ENCODE measurements at places on chromosomes 7 and 10.

DNA sequence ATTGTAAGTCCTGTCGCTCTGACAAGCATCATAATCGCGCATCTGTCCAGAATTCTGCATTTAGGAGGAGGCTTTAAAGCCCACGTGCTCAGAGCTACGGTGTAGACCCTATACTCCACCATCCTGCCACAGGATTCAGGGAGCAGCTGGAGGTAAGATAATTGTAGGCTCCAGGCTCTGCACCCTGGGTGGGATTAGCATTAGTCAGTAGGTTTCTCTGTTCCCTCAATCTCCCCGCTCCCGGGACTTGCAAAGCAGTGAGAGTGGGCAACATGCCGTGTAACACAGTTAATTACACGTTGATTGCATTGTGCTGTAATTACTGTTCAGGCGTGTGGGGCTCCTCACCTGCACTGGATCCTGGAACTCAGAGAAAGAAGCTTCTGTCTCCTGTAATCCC lies 89.3 kb upstream of the CUX1 start:
- DNase-seq, result no peak

- DNase-seq, result no peak
Observed at GRCh38 chr10:88783724-88784123, 18.8 kb upstream of the LIPM start.

GRCh38 chr10:4725917-4726606 lies 99.9 kb upstream of the AKR1E2 start:
- DNase-seq, result no peak

DNA sequence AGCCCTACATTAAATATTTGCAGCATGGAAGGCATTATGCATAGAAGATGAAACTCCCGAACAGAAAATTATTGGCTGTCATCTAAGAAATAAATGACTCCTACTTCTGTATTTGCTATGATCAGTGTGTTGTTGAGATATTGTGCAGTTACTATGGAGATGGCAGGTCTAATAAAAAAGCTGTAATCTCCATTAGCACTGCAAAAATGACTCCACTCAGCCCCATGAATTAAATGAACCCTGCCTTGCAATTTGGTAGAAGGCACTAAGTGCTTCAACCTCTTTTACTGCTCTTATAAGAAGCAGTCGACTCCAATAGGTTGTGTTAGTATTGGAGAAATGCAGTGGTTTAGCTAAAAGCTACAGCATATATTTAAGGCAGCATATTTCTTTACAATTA lies 290.0 kb upstream of the PHYHIPL start:
- no peak for DNase-seq

DNA sequence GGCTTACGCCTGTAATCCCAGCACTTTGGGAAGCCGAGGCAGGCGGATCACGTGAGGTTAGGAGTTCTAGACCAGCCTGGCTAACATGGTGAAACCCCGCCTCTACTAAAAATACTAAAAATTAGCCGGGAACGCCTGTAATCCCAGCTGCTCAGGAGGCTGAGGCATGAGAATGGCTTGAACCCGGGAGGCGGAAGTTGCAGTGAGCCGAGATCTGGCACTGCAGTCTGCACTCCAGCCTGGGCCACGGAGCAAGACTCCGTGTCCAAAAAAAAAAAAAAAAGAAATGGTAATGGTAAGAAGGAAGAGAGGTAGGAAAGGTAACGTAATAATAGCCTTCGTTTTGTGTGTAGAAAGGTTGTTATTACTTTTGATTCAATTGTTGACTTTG lies 1.2 kb downstream of the HSPA14 start:
- no peak for DNase-seq

DNA sequence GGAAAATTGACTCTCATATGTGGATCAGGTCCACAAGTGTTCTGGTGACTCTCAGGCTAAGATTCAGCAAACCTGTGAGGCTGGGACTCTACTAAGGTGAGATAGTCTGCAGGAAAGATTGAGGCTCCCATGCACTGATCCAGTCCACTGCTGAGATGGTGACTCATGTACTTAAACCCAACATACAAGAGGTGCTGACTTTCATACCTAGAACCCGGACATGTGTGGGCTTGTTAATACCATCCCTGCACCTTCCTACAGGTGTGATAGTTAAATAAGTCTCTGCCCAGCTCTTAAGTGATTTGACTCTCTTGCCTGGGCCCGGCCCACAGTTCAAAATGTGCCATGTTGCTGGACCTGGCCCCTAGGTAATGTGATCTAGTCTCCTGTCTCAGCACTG lies 27.1 kb upstream of the ZNF107 start:
- no peak for DNase-seq

DNA sequence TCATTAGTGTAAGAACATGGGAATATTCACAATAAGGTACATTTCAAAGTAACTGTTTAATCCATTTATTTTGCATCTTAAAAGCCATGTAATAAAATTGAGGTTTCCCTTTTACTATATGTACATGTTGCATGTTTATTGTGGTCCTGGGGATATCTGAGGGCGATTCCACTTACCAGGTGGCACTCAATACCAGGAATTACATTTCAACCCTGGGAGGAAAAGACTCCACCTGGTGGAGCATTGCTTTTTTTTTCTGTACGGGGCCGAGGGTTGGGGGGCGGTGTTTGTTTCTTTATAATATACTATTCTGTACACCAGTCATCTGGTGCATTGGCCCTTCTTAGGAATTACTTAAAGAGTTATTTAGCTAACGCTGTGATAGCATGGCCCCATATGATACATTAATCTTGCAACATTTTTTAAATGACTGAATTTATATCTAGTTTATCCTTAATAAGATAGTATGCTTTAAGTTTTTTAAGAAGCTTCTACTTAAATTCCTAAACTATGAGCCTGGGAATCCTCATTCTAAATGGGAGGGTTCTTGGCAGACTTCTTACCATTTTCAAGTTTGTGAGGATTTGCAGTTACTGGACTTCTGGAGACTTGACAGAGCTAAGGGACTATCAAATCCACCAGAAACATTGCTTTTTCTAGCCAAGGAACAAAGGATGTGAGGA lies 7.2 kb upstream of the HGF start:
- no peak for DNase-seq

DNA sequence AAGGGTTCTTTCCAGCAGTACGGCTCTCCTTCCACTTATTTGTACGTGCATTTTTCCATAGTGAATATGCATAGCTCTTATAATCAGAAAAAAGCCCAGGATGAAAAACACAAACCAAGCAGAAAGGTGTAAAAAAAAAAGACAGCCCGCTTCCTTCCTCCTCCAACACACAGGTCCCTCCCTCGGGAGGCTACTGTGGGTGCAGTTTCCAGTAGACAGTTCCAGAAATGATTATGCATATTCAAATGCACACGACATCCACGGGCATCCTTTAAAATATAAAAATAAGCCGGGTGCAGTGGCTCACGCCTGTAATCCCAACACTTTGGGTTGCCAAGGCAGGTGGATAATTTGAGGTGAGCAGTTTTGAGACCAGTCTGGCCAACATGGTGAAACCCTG lies 59.9 kb downstream of the TNRC18 start:
- DNase-seq, result no peak

DNA sequence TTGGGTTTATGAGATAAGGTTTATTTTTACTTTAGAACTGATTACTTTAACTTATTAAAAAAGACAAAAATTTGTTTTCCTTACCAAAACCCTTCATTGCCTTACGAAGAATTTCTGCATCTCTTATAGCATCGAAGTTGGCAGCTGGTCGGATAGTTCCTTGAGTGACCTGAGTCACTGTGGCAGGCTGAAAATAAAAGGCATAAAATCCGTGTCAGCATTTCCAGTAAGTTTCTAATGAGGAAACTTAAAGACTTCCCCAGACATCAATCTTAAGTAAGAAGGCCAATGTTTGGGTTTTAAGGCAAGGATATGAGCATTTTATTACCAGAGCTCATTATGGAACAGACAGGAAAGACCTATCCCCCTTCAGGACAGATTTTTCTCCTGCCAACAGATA lies 25.6 kb downstream of the ANXA7 start:
- no peak for DNase-seq

DNA sequence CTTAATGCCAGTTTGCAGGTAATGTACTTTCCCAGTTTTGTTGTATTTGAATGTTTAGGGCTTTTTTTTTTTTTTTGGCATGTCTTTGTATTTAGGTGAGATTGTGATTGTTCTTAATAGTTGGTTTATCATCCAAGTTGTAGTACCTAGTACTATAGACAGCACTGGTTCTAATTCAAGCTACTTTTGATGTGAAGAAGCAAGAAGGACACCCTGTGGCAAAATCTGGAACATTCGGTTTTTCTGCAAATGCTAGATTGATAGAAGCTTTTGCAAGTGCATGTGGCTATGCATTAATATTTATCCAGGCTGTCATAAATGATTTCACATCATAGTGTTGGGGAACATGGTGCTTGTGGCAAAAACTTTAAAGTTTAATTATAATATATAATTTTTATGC lies 248.9 kb downstream of the FOXP2 start:
- no peak for DNase-seq

DNA sequence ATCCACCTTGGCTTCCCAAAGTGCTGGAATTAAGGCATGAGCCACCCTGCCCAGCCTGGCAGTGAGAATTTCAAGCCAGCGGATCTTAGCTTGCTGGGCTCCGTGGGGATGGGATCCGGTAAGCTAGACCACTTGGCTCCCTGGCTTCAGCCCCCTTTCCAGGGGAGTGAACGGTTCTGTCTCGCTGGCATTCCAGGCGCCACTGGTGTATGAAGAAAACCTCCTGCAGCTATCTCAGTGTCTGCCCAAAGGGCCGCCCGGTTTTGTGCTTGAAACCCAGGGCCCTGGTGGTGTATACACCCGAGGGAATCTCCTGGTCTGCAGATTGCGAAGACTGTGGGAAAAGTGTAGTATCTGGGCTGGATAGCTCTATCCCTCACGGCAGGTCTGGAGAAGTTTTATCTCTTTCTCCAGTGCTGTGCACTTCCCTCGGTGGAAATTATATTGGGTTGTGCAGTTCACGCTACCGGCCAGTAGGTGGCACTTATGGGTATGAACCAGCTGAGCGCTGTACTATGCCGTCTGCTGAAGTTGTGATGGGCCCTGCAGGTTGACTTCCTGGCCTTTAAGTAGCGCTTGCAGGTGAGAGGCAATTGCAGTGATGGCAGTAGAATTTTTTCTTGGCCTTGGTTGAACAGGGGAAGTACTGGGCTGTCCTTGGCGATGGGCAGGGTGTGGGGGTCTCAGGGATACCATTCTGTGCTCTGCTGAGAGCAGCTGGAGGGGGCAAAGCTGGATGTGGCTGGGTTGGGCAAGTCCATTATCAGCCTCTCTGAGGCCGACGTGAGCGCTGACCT lies 138.0 kb upstream of the MTPN start:
- peak; percentile 37 for DNase-seq

DNA sequence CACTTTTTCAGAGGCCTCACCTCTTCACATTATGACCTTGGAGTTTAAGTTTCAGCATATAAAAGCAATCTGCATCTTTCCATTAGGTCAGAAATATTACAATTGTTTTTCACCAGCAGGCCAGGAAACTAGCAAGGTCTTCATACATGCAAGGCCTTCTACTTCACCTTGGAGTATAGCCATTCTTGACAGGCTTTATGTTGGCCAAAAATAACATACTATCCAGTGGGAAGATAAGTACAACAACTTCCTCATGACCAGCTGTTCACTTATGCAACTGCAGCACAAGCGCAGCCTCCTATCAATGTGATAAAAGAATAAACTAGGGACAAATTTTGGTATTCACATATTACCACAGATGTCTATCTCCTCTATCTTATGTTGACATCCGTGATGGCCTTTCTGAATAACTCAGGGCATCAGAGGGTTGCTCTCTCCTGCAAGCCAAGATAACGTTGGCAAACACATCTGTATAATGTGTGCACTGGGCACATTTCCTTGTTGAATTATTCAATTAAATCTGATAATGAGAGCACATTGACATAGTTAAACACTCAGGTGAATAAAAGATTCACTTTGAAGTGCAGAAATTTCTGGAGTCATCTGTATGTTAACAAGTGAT lies 239.8 kb downstream of the FZD1 start:
- no peak for DNase-seq

DNA sequence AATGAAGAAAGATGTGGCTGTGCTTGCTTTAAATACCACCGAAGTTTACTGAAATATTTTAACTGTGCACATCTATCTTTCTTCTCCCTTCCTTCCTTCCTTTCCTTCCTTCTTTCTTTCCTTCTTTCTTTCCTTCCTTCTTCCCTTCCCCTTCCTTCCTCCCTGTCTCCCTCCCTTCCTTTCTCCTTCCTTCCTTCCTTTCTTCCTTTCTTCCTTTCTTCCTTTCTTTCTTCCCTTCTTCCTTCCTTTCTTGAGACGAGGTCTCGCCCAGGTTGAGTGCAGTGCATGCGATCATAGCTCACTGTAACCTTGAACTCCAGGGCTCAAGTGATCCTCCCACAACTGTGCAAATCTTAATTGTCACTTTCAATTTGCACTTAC lies 157.8 kb upstream of the FAM171A1 start:
- no peak for DNase-seq

DNA sequence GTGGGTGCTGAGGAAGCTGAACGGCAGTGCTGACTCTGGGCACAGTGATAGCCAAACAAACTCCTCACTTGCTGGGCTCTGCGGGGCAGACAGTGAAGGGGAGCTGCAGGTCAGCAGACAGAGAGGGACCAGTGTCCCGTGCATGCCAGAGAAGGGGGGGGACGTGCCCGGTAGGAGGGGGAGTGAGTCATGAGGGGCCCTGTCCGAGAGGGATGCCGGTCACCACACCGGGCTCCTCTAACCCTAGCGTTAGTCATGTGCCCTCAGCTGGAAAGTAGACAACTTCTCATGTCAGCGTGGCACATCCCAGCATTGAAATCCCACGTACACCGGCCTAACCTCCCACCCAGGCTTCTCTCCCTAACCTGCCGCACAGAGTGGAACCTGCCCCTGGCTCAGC lies 117.1 kb upstream of the DPP6 start:
- DNase-seq, result no peak

DNA sequence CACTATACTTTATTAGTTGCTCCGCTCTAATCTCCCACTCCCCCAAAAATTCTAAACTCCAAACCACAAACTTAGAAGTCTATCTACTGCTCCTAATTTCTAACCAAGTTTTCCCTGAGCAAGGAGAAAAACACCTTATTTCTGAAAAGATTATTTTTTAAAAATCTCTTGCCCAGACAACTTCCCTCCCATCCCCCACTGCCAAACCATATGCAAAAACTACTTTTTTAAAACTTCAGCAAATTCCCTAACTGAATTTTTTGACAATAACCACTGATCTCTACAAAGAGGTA lies 1.9 kb downstream of the UBE2H start:
- no peak for DNase-seq

DNA sequence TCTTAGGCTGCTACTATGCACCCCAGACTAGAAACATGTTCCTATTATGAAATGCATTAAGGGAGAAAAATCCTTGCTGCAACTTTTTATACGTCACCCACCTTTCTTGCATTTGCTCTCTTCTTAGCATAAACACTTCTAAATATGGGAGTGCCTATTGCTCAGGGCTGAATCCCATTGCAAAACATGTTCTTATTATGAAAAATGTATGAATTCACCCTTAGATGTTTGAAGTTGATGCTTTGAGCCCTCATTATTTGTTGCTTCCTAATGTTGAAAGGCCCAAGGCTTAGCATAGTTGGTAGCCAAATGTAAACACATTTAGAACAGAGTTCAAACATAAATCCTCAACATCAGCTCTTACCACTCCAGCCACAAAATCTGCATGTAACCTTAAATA lies 52.8 kb downstream of the BMPER start:
- no peak for DNase-seq

All from CD4-positive, alpha-beta T cell treated with Interleukin-6 for 4 hours (primary cell).